Hematopoietic multipotent progenitor cell (in vitro differentiated cells): ENCODE measurements at places on chromosomes 3 and 15.

DNA sequence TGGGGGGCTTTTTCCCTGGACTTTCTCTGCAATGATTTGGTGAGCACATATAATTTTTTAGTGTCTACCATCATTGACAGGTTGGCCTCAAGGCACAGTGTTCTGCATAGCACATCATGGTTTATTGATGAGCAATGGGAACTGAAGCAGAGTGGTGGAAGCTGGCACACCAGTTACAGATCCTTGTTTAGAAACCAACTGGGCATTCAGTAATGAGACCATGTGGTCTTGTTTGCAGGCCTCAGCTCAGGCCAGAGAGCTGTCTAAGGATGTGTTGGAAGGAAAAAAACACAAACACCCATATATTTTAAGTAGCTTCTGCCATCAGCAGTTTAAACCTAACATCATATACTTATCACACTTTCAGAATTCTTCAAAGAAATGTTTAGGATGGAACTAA is 610.6 kb downstream of the ROBO1 start:
- DNase-seq, result no peak

DNA sequence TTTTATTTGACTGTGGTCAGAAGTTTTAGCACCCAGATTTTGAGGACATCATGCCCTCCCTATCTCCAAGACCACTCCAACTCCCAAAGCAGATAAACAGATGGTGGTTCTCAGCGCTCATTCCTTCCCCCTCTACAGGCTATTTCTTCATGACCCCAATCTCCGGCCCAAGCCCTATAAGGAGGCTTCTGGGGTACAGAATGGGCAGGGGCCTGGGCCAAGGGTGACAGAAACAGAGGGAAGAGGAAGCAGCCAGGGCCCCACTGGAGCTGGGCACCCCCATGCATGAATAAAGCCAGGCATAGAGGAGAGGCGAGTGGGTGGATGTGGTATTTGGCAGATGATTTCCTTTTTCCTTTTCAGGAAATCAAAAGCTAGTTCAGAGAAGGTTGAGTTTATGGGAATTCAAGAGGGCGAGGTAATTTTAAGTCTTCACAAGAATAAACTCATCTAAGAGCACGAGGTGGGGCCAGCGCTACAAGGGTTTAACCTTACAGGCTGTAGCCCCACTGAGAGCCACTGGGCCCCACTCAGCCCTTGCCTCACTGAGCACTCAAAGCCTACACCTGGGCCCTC is 104.8 kb upstream of the HERC1 start:
- DNase-seq, result peak; percentile 58

GRCh38 chr3:32371461-32372212 is 20.0 kb upstream of the CMTM7 start:
- peak; percentile 32 for DNase-seq

DNA sequence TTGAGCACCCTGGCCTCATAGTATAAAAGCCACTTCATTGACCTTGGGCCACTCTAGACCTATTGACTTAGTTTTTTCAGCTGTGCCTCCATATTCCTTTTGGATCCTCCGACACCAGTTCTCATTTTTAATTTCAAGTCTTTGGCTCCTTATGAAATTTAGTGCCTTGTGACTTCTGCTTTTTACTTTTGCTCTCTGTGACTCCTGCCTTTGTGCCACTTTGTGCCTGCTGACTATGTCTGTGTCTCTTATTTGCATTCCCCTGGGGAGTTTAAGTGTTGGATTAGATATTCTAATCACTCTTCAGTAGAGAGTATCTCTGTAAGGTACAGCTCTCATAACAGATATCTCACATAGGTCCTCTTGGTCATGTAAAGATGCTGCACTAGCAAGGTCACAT is 39.6 kb upstream of the GPR149 start:
- no peak for DNase-seq

DNA sequence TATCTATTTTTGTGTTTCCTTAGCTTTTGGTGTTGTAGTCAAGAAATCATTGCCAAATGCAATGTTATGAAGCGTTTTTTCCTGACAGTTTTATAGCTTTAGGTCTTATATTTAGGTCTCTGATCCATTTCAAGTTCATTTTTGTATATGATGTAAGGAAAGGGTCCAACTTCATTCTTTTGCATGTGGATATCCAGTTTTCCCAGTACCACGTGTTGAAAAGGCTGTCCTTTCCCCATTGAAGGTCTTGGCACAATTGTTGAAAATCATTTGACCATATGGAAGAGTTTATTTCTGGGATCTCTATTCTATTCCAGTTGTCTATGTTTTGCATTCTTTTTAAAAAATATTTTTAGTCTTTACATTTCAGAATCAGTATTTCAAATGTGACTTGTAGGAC is 14.6 kb upstream of the SNRPN start:
- no peak for DNase-seq

- no peak for DNase-seq
Observed at GRCh38 chr3:139388821-139389551, 461 bp downstream of the COPB2 start.
